LNCaP clone FGC (cell line): ENCODE measurements at places on chromosomes 16 and 17.

DNA sequence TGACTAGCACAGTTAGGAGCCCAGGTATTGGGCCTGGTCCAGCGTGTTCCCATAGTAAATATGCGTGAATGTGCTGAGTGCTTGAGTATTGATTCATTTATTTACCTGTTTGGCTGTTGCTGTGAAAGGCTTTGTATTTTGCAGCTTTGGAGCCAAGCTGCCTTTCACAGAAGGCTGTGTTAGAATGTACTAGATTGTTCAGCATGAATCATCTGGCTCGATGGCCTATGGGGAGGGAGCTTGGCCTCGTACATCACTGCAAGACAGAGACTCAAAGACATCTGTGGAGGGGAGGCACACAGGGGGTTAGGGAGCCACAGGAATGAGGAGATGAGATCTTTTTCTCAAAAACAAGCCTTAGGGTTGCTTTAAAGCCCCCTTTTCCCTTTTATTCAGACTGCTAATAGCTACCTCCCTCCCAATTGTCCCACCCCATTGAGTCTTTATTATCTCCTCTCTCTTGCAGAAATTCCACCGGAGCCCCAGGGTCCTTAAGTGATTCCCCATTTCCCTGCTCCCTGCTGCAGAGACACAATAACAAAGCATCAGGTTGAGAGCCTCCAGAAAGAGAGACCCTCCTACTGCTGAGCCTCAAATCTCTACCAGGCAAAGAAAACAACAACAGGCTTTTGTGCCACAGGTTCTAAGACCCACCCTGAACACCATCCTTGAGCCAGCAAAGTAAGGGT lies 307.2 kb downstream of the ABCC12 start:
- peak; percentile 79 for DNase-seq

DNA sequence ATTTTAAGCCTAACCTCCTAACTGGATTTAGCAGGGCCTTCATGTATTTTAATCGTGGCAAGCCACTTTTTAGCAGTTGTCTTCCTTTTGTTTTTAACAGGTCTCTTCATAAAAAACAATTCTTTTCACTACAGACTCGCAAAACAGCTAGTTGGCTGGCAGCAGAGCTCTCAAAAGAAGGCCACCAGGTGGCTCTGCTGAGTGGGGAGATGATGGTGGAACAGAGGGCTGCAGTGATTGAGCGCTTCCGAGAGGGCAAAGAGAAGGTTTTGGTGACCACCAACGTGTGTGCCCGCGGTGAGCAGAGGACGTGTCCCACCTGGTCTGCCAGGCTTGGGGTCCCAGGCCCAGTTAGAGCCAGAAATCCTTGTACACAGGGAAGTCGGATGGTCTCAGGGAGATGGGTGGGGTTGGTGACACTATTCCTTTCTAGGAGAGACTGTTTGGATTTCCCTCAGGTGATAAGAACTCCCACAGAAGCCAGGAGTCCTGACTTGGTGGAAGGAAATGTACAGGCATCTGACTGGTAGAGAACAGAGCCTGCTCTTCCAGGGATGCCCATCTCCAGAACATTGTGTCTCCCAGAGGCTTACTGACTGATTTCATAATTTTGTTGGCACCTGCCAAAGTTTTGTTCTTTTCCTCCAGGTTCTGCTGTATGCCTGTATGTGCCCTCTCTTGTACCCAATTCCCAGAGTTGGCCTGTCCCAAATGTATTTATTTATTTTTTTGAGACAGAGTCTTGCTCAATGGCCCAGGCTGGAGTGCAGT lies 14.9 kb upstream of the DDX19A start:
- DNase-seq, result no peak

- DNase-seq, result no peak
Measured at GRCh38 chr16:28092721-28093384, 29.3 kb upstream of the GSG1L start.

- DNase-seq, result no peak
Measured at GRCh38 chr17:13600475-13601321, 1.0 kb downstream of the HS3ST3A1 start.

GRCh38 chr17:9256751-9257629 lies 235.7 kb downstream of the NTN1 start:
- no peak for DNase-seq

GRCh38 chr16:87380403-87380802 lies 3.2 kb downstream of the FBXO31 start:
- no peak for DNase-seq

DNA sequence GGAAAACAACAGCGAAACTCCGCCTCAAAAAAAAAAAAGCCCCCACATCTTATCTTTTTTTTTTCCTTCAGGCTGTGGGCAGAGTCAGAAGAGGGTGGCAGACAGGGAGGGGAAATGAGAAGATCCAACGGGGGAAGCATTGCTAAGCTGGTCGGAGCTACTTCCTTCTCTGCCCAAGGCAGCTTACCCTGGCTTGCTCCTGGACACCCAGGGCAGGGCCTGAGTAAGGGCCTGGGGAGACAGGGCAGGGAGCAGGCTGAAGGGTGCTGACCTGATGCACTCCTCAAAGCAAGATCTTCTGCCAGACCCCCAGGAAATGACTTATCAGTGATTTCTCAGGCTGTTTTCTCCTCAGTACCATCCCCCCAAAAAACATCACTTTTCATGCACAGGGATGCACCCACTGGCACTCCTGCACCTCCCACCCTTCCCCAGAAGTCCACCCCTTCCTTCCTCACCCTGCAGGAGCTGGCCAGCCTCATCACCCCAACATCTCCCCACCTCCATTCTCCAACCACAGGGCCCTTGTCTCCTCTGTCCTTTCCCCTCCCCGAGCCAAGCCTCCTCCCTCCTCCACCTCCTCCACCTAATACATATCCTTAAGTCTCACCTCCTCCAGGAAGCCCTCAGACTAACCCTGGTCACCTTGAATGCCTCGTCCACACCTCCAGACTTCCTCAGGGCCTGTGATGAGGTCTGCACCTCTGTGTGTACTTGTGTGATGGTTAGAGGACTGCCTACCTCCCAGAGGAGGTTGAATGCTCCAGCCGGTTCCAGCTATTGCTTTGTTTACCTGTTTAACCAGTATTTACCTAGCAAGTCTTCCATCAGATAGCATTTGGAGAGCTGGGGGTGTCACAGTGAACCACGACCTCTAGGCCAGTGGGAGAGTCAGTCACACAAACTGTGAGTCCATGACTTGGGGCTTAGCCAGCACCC lies 1.2 kb upstream of the HBA1 start:
- DNase-seq, result no peak

DNA sequence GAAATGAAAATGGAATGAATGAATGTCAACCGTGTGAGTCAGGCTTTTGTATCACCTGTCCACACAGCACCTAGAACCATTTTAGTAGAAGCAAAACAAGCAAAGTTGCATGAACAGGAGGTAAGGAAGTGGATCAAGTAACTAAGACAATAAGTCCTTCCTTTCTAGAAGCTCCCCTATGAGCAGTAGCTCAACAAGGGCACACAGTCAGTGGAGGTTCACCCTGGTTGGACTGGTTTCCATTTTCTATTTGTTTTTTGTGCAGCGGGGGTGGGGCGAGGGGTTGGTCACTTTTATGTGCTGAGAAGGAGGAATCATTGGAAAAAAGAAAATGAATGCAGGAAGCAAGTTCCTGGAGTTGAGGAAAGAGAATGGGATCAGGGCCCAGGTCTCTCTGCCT lies 4.0 kb upstream of the HSBP1 start:
- DNase-seq, result peak; percentile 51

GRCh38 chr16:27232061-27232900 lies 29.0 kb downstream of the KDM8 start:
- no peak for DNase-seq

- DNase-seq, result no peak
Measured at GRCh38 chr17:46123607-46124006, 69.6 kb downstream of the KANSL1 start.

- no peak for DNase-seq
Measured at GRCh38 chr17:44152875-44153274, 11.1 kb downstream of the HROB start.

DNA sequence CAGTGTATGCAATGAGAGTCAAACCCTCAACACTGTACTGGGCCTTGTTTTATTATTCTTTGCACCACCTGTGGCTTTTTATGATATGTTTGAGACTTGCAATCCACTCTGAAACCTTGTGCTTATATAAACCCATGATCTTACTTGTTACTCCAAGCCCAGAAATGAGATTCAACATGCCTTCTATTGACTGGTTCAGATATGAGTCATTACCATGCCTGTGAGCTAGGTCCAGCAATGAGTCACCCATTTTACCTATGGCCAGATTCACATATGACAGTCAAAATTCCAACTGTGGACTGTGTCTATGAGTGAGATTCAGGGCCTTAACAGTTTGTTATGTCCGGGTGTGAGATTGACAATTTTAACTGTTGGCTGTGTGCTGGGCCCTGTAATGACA lies 1846.1 kb downstream of the TP53TG3F start:
- DNase-seq, result no peak

DNA sequence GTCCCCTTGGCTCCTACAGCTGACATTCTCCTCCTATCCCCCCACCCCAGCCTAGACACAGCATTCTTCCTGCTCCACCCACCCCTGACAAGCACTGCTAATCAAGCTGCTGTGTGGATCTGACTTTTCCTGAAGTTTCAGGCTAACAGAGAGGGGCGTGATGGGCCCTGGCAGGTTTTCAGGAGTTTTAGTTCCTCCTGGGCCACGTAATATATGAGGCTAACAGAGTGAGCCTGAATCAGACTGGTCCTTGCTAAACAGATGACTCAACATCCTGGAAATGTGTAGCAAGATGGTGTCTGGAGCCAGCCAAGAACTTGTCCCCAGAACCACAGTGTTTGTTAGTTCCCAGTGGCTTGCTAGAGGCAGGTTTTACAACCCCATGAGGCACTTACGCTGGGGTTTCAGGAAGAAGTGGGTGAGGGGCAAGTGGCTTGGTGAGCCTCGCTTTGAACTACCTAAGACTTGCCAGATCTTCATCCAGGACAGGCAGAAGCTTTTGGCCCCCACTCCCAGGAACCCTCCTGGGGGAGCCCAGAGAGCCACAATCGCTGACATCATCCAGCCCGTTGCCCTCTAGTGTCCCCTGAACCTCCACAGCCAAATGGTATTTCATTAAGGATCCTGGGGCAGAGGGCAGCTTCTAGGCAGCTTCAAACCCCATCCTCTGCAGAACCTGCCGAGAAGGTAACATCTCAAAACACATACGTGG lies 15.9 kb downstream of the TMEM92 start:
- DNase-seq, result peak; percentile 22

DNA sequence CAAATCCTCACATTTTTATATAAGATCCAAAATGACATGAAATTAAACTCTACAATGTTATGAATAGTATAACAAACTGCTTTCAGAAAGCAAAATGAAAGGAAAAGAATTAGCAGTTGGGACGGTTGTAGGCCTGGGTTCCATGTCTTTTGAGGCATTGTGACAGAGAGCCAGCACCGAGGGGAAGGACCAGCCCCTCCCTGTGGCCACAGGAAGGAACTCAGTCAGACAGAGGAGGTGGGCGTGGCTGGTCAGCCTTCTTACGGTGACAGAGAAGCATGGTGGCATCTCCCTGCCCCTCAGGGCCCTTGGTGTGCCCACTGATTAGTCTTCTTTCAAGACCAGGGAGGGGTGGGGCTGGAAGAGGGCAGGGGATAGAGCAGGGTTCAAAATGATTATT lies 5.7 kb downstream of the ZNF319 start:
- no peak for DNase-seq

DNA sequence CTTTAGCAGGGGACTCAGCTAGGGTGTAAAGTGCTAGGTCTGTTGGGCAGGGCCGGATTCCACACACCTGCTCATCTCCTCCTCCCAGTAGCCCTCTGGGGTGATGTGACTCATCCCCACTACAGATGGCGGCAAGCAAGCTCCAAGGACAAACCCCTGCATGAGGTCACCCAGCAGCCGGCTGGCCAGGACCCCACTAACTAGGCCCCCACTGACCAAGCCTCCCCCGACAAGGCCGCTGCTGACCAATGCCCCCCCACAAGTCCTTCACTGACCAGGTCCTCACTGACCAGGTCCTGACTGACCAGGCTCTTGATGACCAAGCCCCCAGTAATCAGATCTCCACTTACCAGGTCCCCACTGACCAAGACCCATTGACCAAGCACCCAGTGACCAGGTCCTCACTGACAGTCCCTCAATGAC lies 36.7 kb downstream of the TNFRSF13B start:
- DNase-seq, result no peak

GRCh38 chr17:46003907-46004748 lies 5.1 kb downstream of the STH start:
- DNase-seq, result peak; percentile 79

DNA sequence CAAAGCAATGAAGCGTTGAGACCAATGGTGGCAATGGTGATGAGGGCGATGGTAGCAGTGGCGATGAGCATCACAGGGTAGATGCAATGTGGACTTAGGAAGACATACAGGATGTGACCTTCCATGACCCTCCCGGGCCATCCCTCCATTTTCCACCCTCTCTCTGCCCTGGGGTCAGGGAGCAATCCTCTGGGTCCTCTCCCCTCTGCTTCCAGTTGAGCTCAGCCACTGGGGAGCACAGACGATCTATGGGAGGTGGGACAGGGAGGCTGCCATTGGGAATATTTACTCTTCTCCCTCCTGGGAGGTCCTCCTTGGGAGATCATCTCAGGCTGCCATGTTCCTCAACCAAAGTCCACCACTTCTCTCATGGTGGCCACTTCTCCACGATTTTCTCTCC lies 260.7 kb upstream of the FOXF1 start:
- DNase-seq, result no peak

GRCh38 chr17:78121801-78122215 lies 6.7 kb downstream of the TMC6 start:
- DNase-seq, result no peak

- peak; percentile 58 for DNase-seq
Measured at GRCh38 chr17:59643159-59644140, 23.8 kb downstream of the CLTC start.

DNA sequence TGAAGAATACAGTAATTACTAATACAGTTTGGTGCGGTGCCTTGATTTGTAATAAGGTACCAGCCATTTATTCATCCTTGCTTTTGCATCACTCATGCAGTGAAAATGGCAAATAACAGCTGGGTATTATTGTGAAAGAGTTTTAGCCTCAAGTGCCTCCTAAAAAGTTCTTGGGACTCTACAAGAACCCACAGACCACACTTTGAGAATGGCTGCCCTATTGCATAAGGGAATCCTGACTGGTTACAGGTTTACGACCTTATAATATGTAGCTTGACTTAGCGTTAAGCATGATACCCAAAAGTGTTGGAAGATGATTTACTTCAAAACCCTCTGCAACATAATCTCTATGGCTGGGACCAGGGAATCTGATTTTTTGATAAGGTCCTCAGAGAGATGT lies 4.2 kb downstream of the MYH13 start:
- no peak for DNase-seq

DNA sequence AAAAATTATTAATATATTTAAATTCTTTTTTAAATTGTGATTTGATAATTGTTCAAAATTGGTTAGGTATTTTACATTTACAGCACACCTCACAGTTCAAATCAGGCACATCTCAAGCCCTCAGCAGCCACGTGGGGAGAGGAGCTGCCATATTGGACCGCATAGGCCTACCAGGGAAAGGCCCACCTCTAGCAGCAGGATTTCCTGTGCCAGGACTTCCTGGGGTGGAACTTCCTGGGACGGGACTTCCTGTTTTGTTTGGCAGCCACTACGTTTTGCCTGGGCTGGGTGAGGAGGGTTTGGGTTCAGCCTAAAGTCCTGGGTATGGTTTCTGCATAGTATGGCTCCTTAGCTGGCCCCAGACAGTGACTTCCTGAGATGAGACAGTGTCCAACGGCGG lies 298.5 kb upstream of the FOXF1 start:
- no peak for DNase-seq
